ENCODE measurements at places on chromosomes 11 and 22.

GRCh38 chr11:71200172-71200716, 52.1 kb downstream of the SHANK2 start:
- no peak for DNase-seq

DNA sequence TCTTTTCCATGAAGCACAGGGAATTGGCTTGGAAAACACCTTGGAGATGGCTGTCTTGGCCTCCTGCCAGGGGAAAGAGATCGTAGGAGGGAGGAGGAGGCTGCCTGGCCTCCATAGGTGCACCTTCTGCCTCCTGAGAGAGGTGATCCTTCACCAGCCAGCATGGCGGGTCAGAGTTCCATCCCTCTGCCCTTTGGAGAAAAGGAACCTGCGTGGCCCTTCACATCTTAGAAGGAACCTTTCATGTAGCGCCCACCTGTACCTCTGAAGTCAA, 58.2 kb upstream of the DRD2 start:
- no peak for DNase-seq

DNA sequence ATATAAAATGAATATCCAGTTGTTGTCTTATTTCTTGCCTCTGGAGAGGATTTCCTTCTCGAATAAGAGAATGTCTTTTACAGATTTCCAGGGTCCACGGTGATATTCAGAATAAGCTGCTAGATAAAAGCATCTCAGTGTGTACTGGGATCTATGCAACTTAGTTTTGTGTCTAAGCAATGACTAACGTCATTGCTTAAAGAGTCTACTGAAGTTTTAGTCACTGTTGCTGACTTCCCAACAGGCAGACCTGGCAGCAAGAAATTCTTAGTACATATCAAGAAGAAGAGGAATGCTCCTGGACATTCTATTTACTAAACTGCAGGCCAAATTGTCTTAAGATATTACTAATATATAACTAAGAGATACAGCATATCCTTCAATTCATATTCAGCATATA, 70.3 kb downstream of the SOX6 start:
- no peak for DNase-seq

DNA sequence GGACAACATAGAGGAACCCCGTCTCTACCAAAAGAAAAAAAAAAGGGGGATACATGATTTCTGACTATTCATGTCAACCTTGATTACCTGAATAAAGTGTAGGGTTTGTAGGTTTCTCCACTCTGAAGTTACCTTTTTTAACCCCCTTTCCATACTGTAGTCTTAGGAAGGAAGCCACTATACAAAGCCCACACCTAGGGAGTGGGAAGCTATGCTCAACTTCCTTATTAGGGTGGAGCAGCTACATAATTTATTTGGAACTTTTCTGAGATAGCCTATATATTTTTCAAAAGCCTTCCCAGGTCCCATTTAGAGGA, 582 bp upstream of the ATP6V1E1 start:
- DNase-seq, result no peak

DNA sequence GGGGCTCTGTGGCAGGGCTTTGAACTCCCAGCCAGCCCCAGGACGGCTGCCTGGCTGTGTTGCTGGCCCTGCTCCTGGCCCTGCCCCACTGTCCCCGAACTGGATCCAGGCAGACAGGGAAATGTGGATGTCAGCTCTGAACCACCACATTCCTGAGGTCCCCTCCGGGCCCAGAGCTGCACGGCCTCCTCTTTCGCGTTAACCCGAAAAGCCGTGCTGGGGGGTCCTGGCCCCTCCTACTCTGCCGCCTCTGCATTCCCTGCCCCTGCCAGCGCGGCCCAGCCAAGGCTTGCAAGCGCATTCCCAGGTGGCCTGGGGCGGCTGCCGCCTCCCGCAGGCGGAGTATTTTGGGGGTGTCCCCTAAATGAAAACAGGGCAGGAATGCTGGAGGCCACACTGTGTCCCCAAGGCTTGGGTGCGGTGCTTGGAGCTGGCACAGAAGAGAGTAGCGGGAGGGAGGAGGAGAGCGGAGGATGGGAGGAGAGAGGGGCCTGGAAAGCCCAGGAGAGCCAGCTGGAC, 5.4 kb downstream of the LINC01488 start:
- no peak for DNase-seq

- no peak for DNase-seq
Observed at GRCh38 chr22:30947816-30948454, 20.6 kb downstream of the MORC2 start.

DNA sequence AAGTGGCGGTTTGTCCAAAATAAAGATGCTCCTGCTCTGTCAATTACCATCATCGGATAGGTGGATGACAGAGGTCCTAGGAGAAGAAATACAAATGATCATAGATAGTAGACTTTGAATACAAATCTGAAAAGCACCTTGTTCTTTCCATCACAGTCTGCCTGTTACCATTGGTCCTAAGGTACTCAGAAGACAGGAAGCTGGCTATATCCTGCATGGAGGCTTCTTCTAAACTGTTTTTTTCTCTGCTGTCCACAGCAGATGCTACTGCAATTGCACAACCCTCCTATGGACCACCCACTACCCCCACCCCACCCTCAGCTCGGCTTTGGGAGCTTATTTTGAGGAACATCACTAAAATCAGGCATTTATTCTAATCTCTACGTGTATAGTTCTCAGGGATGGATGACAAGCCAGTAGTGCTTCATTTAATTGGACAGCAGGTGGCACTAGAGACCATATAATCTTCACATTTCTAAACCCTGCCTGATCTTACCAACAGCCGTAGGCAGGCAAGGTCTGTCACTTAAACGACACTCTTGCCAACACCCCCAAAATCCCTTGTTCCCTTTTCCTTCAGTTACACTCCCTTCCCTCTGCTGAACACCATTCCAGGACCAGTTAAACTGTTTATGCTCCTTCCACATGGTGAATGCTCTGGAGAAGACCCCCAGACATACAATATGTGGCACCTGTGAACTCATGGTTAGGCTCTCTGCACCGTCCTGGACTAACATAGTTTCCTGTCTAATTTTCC, 6.6 kb upstream of the PTS start:
- peak; percentile 46 for DNase-seq

DNA sequence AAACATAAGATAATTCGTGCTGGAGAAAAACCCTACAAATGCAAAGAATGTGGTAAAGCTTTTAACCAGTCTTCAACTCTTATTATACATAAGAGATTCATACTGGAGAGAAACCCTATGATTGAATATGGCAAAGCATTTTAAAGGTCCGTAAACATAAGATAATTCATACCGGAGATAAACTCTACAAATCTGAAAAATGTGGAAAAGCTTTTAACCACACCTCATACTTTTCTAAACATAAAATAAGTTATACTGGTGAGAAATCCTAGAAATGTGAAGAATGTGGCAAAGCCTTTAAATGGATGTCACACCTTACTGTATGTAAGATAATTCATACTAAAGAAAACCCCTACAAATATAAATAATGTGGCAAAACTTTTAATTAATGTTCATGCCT, 20.7 kb downstream of the PLAAT5 start:
- DNase-seq, result no peak

GRCh38 chr22:40030758-40031095, 36.0 kb downstream of the FAM83F start:
- DNase-seq, result no peak

GRCh38 chr11:64334764-64335735, 5.0 kb upstream of the CCDC88B start:
- no peak for DNase-seq

DNA sequence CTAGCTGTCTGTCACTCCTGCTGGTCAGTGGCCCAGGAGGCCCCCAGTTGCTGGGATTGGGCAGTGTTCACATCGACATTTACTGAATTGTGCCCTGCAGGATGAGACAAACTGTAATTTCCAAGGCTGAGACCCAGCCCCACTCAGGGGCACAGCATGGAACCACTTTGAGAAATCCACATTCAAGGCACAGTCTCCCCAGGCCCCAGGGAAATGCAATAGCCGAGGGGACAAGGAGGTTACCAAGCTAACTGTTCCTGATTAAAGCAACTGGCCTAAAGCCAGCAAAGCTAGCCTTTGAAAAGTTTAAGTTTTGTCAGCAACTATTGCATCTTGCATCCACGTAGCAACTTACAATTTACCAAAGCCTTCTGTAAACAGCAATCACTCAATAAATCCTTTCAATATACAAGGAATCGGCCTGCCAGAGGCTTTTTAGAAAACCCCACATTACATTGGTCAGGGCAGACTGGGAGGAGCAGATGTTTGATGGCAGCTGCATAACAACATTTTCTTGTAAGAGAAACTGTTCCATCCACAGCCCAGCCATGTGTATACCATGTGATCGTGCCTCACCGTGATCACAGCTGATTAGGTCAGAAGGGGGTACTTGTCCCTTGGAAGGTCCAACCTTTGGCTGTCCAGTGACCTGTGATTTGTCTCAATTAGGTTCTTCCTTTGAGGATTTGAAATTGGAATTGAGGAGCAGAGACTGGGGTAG, 103.9 kb downstream of the TENM4 start:
- DNase-seq, result no peak

DNA sequence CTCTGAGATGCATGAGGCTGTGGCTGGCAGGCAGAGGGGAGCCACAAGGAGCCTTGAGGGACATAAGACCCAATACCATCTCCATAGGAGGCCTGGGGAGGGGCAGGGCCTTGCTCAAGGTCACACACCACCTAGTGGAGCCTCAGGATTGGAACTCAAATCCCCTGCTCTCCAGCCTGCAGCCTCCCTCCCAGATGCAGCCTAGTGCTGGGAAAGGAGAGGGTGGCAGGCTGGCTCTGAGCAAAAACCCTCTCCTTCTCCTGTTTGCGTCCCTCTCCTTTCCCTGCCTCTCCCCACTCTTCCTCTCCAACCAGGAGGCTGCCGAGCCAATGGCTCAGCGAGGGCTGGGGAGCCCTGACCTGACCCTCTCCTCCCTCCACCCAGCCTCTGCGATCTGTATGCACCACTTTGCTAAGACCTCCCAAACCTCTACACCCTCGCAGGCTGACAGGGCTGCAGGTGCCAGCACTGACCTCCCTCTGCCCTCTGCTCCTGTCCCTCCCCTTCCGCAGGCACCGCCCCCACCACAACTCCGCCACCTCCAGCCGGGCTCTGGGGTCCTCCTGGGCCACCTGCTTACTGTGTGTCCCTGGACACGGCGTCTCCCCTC, 14.7 kb downstream of the IGLL1 start:
- no peak for DNase-seq

GRCh38 chr22:30079952-30080533, at the start of gene HORMAD2:
Gene HORMAD2, plus strand, starts transcription at chr22:30080464. Its CDS starts 13,489 bp downstream, at chr22:30093953.
- DNase-seq, result no peak

DNA sequence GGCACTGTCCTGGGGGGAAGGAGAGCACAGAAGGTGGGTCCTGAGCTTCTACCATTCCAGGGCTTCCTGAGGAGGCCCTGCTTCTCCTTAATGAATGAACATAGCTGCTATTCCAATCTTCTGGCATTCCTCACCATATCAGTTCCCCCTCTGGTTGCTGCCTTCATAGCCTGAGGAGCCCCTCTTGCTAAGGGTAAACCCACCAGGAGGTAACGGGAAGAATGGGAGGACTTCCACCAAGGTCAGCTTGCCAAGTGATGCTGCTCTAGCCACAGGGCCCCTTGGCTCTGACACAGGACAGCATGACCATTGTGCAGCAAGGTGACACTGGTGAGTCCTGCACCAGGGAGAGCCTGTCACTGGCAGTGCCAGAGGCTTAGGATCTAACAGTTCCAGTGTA, 1022.5 kb downstream of the TBC1D22A start:
- DNase-seq, result no peak

GRCh38 chr22:40493441-40493840, 123.0 kb downstream of the SGSM3 start:
- no peak for DNase-seq

DNA sequence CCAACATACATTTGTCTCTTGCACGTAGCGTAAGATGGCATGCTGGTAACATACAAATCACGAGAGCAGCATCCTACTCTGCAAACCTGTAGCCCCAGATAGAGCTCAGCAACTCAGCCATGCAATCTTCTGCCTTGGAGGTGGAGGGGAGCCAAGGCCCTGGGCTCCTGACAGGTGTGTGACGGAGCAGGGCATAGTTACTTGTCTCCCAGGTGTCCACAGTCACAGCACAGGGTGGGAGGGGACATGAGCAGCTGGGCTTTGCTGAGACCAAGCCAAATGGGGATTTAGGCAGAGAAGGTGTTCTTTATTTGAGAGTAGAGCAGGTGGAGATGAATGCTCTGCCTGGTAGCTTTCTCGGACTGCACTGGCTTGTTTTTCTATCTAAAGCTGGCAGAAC, 111.7 kb downstream of the TEAD1 start:
- DNase-seq, result no peak

- DNase-seq, result no peak
Observed at GRCh38 chr11:2783536-2784082, 83.8 kb upstream of the KCNQ1OT1 start.

GRCh38 chr11:28636033-28636432, 527.8 kb downstream of the METTL15 start:
- no peak for DNase-seq

GRCh38 chr11:90916706-90917105, 693.9 kb upstream of the CHORDC1 start:
- no peak for DNase-seq

DNA sequence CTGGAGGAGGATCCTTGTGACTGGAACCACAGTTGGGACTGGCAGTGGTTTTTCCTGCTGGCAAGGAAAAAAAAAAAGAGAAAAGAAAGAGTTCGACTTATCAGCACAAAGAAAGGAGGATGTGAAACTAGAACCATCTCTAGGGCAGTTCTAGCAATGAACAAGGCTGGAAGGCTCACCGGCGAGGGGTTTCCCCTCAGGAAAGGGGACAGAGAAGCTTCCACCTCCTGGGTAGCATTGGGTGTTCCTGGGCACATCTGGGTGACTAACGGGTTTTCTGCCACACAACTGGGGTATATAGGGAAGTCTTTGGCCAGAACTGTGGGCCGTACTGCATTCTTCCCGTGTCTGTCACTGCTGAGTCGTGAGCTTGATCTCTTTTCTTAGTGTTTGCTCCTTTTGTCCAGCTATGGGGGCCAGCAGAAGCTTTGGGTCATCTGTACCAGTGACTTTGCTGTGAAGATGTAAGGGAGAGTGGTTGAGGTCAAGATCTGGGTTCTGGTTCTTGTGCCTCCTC, 109.4 kb upstream of the OR4B1 start:
- DNase-seq, result no peak

DNA sequence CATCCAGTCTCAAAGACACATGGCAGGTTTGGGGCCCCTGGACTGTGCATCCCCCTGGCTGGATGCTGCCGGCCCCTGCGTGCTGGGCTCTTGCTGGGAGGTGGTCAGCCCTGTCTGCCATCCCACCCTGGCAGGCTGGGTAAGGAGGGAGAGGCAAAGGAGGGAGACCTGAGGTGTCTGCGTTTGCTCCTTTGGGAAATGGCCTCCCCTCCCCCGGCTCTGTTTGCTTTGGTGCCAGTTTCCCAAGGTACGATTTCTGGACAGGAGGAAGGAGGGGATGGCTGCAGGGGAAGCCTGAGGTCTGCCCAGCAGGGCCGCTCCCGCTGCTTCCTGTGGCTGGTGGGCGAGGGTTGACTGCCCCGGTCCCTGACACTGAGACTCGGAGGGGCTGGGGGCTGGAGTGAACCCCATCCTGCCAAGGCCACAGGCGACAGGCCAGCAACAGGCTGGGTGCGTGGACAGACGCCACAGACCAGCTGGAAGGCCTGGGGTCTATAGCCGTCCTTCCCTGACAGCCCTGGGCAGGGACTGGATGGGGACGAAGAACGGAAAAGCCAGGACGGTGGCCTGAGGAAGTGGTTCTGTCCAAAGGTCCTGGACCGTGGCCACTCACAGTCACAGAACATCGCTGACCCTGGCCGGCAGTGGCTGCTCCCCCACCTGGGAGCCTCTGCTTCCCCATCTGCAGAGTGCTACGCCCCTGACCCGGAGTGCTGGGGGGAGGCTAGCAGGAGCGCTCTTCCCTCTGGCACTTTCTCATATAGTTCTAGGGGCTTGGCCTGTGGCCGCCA, 38.0 kb downstream of the OSBPL5 start:
- no peak for DNase-seq

GRCh38 chr22:19959043-19959586, 17.5 kb upstream of the TXNRD2 start:
- no peak for DNase-seq

GRCh38 chr22:19207401-19207808, 28.9 kb upstream of the SLC25A1 start:
- no peak for DNase-seq

All from activated CD4-positive, alpha-beta T cell treated with anti-CD3 and anti-CD28 coated beads, Interleukin-2, amount 50 U/mL, for 24 hours (primary cell).